ENCODE measurements at places on chromosomes 2 and 18.

GRCh38 chr2:100381240-100381639 lies 36.2 kb downstream of the CHST10 start:
- DNase-seq, result peak; percentile 61

DNA sequence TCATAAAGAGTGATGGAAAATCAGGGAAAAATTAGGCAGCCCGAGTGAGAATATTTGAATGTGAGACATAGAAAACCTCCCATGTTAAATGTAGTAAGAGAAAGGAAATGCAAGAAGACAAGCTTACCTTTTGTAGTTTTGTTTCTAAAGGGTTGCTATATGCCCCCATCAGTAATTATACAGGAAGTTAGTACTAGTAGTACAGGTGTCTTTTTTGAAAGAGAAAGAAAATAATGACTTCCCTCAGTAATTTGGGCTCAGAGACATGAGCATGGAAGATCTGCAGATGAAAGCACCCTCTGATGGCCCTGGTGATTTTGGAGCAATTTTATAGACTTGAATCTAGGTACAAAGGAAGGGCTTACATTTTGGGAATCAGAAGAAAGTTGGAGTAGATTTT lies 80.8 kb downstream of the RHBDD1 start:
- DNase-seq, result no peak

DNA sequence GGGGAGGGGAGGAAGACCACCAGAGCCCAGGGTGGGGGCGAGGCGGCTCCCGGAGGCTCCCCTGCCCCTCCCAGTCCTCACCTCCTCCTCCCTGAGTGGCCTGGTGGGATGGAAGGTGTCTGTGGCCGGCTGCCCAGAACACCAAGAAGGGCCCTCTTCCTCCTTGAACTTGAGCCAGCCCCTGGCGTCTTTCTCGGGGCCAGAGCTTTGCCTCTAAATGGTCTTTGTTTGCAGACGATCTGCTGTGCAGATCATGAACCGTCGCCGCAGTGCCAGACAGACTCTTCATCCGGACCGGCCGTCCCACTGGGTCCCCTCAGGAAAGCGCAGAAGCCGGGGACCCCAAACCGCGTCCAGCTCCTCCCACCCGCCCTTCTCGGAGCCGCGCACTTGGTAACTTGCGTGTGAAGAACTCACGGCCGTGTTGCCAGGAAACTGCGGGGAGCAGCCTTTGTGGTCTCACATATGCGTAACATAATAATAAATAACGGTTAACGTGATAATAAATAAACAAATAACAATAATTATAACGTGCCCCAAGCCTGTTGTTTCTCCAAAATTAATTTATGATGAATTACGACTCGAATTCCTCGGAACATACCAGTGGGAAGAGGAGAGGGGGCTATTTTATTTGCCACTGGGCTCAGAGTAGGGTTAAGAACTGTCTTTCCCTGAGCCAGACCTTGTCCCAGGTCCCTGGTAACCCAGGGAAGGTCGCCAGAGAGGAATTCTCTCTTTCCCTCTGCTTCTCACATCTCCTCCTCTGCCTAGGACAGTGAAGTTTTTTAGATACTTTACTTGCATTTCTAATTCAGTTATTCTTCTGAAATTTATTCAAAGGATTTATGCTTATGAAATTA lies 41.0 kb downstream of the PTGR3 start:
- DNase-seq, result no peak

DNA sequence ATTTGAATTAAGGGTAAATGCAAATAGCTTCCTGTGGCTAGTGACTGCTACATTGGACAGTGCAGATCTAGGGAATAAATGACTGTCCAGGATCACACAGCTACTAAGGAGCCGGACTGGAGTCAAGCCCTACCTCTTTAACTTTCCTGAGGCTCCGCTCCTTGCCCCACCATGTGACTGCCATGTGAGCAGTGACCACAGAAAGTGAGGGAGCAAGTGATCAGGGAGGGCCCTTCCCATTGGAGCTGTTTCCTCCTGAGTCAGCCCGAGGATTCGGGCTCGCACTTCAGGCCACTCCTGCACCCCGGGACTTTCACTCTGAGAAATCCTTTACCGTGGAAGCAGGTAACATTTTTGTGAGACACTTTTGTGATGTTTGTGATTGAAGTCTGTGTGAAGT lies 198.0 kb downstream of the ANKRD30B start:
- no peak for DNase-seq

GRCh38 chr2:73994178-73994831 lies 9.6 kb downstream of the TET3 start:
- DNase-seq, result no peak

DNA sequence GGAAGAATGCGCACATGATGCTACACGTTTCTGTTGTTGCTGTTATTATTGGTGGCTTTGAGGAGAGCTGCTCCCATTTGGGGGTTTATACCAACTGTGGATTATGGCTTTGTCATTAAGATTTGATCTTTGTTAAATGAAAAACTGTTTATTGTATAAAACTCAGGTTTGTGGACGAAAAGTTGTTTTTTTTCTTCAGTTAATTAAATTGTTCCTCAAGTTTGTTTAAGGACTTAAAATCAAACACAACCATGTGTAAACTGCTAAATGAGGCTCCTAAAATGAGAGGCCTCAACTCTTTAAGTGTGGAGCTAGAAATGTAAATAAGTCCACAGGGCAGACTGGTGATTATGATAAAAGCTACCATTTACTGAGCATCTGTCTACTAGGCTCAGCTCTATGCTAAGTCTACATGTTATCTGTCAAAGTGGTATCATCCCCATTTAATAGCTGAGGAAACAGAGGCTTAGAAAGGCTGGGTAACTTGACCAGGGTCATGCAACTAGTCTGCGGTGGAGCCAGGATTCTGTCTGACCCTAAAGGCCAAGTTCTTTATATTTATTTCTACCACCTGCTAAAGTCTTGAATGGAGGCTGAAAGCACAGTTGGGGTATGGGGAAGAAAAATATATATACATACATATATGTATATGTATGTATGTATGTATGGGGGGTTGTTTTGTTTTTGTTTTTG lies 4.1 kb downstream of the MYCN start:
- no peak for DNase-seq

GRCh38 chr2:202418027-202418426 lies 41.9 kb downstream of the BMPR2 start:
- DNase-seq, result no peak

- DNase-seq, result no peak
These were observed 7.0 kb upstream of the NDUFV2 start for GRCh38 chr18:9095297-9096006.

- DNase-seq, result no peak
These were observed 112.5 kb downstream of the MGAT5 start for GRCh38 chr2:134366359-134366758.

- DNase-seq, result no peak
These were observed 45.8 kb downstream of the LAMA3 start for GRCh38 chr18:23735021-23735464.

DNA sequence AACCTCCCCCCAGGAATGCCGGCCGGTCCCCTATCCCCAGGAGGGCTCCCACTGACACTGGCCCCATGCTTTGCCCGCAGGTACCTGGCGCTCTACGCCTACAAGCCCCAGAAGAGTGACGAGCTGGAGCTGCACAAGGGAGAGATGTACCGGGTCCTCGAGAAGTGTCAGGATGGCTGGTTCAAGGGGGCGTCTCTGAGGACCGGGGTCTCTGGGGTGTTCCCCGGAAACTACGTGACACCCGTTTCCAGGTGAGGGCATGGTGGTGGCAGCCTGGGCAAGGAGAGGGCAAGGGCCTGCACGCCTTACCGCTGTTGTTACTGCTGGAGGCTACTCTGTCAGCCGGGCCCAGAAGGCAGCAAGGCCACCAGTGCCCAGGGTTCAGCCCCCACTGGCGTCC lies 181.3 kb downstream of the SEPTIN10 start:
- DNase-seq, result no peak

DNA sequence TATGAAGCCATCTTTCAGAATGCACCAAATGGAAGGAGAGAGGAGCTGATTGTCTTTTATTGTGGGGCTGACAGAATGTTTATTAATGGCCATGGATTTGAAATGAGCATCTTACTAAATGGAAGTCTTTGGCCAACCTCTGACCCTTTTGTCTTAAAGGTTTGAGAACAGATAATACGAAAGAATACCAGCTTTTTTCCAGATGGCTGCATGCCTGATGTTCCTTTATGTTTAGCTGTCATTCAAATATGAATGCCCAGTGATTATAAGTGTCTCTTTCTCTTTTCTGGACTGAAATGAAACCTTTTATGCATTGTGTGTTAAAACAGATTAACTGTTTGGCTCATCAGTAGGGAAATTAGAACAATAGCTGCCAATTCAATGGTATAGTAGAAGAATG lies 46.0 kb downstream of the PARD3B start:
- DNase-seq, result no peak

GRCh38 chr2:147844697-147845410 lies at the start of gene ACVR2A:
ACVR2A (plus strand) TSS chr2:147845029; CDS start chr2:147845153, 124 bp downstream.
- DNase-seq, result no peak

GRCh38 chr2:137764646-137765045 lies 199.6 kb upstream of the HNMT start:
- DNase-seq, result no peak

DNA sequence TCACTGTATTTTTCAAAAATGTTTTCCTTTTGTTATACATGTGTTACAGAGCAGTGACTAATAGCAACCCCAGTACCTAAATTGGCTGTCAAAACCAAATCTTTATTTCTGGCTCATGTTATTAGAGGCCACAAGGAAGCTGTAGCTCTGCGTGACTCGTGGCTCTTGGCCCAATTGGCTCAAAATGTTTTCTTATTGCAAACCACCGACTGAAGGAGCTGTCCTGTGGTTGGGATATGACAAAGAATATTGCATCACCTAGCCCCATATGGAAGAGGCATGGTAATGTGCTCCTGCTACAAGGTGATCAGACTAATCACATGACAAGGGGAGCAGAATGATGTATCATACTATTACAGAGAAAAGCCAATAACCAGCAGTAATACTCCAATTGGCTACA lies 1058.5 kb downstream of the CBLN2 start:
- DNase-seq, result no peak

- no peak for DNase-seq
These were observed 174.6 kb upstream of the ALPP start for GRCh38 chr2:232203936-232204335.

- DNase-seq, result no peak
These were observed 85.4 kb downstream of the FMNL2 start for GRCh38 chr2:152420363-152420762.

GRCh38 chr2:88735853-88736252 lies 44.4 kb downstream of the RPIA start:
- no peak for DNase-seq

GRCh38 chr2:181111059-181111458 lies 130.7 kb downstream of the UBE2E3 start:
- no peak for DNase-seq

DNA sequence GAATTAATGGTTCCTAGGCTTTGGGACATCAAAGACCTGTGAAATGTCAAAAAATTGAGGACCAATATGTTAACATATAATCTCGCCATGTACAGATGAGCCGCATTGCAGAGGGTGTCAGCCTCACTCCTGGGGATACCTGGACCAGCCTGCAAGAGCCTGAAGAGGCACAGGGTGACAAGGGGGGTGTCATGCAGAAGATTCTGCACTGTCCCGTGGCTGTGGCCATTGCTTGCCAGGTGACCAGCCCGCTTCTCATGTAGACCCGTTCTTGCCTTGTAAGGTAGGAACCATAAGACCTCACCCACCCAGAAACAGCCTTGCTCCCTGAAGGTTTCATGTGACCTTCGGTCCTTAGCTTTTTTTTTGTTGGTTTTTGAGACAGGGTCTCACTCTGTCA lies 37.5 kb downstream of the TMEM37 start:
- DNase-seq, result no peak

DNA sequence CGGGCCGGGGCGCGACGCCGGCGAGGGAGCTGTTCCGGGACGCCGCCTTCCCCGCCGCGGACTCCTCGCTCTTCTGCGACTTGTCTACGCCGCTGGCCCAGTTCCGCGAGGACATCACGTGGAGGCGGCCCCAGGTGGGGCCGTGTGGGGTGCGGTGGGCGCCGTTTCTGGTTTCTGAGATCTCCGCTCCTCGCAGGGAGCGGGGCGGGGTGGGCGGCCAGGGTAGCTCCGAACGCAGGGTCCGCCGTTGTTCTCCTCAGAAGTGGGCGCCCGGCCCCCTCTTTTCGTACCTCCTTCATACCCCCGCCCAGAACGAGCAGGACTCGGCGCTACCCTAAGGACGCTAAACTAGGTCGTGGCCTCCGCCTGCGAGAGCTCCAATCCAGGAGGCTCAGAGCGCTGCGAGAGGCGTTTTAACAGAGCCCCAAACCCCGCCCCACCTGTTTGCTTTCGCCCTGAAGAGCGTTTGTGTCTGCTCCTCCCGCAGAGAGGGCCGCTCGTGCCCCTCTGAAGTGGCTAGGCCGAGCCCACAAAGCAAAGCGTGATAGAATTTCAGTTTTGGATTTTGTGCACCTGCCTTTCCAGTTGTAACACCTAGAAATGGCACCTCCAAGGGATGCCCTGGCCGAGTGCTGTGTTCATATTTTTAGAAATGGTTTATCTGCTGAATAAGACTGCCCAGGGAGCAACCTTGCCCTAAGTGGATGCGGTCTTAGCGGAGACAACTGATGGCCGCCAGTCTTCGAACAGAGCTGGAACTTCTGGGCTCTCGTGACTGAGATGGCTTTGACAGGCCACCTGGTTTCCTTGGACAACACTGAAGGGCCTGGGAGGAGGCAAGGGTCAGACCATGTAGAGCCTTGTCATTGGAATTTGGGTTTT lies 626 bp downstream of the CAPN10 start:
- DNase-seq, result no peak

- DNase-seq, result no peak
These were observed 13.2 kb downstream of the CNNM4 start for GRCh38 chr2:96773922-96774321.

DNA sequence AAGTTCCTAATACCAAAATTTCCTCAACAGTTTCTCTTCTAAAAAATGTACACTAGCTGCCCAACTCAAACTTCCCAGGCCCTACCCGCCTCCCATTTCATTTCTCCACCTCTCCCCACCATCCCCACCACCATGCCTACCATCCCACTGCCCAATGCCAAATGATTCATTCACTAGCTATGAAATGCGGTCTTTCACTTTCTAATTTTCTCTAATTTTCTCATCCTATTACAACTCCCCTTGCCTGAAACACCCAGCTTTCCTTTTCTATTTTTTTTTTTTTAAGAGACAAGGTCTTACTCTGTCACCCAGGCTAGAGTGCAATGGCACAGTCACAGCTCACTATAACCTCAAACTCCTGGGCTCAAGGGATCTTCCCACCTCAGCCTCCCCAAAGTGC lies 38.4 kb downstream of the KIDINS220 start:
- no peak for DNase-seq

GRCh38 chr2:62733546-62733945 lies 28.0 kb downstream of the EHBP1 start:
- DNase-seq, result no peak

- DNase-seq, result no peak
These were observed 3.2 kb upstream of the PDK1 start for GRCh38 chr2:172552547-172553291.

- DNase-seq, result no peak
These were observed 583.7 kb upstream of the HNMT start for GRCh38 chr2:137380610-137381009.

Data from stimulated activated CD8-positive, alpha-beta memory T cell treated with anti-CD3 and anti-CD28 coated beads, Interleukin-15, amount 100 ng/mL, for 24 hours (primary cell).